Fibroblast of the aortic adventitia (primary cell): ENCODE measurements at places on chromosomes 4 and X.

- DNase-seq: no peak
These were observed 39.9 kb downstream of the HS6ST2 start for GRCh38 chrX:132918523-132918922.

- DNase-seq: no peak
These were observed 86.4 kb upstream of the C4orf50 start for GRCh38 chr4:6104541-6105130.

- DNase-seq: no peak
These were observed 311.8 kb downstream of the HS3ST1 start for GRCh38 chr4:11116940-11117339.

DNA sequence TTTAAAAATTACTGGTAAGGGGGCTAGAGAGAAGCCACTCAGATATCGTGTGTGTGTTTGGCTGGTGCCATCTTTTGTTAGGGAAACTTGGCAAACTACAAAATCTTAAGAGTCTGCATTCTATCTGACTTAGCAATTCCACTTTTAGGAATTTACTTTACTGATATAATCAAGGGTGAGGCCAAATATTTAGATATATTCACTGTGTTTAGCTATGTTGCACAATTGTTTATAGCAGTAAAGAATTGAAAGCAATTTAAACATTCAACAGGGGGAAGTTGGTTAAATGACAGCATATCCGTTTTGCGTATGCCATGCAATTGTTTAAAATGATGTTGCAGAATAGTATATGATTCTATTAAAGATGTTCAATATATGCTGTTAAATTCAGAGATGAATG, 6.4 kb upstream of the HERC3 start:
- DNase-seq: no peak

DNA sequence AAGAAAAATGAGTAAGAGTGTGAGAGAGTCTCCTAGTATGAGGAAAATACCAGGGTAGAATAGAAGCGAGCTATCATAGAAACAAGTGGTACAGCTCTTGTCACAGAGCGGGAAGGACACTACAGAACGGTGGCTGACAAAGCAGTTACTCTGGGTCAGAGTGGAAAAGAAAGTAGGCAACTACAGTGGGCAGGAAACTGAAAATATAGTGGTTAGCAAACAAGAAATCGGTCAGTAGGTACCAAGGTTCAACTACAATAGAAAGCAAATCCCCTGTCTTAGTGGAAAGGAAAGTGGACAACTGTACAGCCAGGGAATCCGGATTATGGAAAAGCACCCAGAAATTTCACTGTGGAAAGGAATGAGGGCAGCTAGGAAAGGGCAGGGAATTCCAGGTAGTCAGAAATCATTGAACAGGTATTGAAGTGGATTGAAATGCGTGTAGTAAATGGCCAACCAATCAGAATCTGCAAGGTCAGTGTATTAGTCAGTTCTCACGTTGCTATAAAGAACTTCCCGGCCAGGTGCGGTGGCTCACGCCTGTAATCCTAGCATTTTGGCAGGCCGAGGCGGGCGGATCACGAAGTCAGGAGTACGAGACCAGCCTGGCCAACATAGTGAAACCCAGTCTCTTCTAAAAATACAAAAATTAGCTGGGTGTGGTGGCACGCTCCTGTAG, 219.6 kb upstream of the DIAPH2 start:
- no peak for DNase-seq
